ENCODE measurements at places on chromosomes 12 and 14.

DNA sequence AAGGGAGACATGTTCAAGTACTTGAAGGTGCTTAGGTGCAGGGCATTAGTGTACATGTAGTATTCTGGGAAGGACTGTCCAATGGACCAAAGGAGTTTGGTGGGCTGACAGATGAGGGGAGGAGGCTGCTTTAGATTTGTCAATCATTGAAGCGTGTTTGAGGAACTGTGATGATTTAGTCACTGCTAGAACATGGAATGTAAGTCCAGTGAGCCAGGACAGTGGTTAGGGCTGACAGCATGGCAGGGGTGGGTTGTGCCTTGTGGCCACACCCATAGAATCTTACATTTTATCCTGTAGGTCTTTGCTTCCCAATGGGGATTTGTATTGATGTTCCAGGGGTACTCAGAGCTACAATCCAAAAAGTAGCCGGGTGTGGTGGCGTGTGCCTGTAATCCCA lies 24.6 kb downstream of the DIP2B start:
- DNase-seq, result no peak

DNA sequence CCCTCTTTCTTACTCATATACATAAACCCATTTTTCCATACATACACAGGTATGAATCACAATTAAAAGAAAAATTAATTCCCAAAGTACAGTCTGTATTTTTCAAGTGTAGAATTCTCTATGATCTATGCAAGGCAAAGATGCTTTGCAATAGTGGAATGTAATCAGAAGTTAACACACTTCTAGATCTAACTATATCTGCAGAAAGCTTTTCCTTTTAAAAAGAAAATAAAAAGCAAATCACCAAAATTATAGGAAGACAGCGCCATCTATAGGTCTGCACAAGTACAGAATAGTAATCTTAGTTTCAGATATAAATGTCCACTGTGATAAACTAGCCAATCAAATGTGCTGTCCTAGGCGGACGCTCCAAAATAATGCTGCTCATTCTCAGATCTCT lies 22.0 kb downstream of the SLC25A21 start:
- DNase-seq, result peak; percentile 65

GRCh38 chr14:23286902-23287479 lies 1.1 kb upstream of the HOMEZ start:
- DNase-seq, result no peak

DNA sequence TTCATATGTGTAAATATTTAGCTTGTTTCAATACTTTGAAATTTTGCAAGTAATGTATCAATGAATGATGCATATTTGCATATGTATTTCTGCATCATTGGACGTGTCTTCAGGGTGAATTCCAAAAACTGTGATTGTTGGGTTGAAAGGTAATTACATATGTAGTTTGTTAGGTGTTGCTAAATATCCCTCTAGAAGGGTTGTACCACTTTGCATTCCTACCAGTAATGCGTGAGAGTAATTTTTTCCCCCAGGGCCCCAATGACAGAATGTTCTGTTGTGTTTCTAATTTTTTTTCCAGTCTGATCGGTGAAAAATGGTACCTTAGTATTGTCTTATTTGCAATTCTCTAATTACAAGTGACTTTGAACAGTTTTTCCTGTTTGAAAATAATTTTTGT lies 408.9 kb downstream of the NAV3 start:
- DNase-seq, result no peak

GRCh38 chr12:93908846-93909567 lies 231.8 kb downstream of the CRADD start:
- no peak for DNase-seq

GRCh38 chr12:111174251-111174960 lies 194.5 kb downstream of the PHETA1 start:
- DNase-seq, result no peak

DNA sequence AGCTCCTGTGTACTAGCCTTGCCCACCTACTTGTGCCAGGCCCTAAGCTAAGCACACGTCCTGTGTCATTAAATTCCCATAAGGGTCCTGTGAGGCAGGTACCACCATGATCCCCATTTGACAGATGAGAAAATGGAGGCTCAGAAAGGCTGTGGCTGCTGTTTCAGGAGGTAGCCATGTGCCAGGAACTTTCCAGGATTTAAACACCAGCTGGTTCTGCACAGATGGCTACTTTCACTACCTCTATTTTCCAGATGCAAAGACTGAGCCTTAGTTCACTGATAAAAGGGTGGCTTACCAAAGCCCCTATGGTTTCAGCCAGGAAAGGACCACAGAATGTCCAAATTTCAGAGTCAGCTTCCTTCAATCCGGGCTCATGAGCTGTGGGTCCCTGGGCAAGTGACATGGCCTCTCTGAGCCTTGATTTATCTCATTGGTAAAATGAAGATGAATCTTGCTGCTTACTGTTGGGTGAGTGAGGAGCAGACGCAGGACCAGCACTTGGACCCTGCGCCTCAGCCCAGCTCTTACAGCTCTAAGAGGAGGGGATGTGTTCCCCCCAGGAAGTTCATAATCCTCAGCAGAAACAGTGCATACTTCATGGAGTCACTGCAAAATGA lies 23.5 kb downstream of the CMKLR1 start:
- no peak for DNase-seq

DNA sequence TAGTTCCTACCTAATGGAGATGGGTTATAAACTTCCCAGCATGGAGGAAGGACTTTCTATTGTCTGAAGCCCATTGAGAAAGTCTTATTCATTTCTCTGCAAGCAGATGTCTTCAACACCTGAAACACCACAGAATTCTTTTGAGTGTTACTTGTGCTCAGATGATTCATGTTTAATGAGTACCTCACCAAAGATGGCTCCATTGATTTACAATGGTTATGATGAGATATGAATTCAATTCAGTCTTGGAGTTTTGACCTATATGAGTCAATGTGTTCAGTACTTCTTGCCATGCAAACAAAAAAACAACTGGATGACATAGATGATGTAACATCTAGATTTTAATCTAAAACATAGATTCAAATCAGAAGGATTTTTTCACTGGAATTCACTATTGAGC lies 15.4 kb upstream of the PAWR start:
- DNase-seq, result no peak

DNA sequence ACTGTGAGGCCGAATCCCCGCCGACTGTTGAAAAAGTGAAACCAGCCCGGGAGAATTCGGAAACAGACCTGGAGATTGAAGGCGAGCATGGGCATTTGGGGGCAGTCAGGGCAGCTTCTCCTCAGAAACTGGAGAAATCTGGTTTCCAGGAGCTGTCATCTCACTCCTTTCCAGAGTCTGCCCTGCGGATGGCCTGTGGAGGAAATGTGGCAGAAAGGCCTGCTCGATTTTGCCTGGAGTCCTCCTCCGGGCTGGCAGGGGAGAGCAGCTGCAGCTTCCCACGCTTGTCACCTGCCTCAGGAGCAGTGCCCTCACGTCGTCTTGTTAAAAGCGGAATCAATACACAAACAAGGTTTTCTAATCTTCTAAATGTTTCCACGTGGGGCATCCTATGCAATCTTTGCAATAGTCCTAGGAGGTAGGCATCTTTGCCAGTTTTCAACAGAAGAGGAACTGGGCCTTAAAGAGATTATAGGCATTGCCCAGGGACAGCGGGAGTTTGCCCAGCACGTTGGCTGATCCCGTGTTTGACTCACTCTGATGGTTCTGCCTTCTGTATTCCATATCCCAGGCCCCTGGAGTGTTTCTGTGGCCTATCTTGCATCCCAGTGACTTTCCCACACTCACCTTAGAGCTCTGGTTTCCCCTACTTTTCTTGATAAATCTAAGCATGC lies 2.3 kb downstream of the LRRC74A start:
- DNase-seq, result peak; percentile 24

GRCh38 chr14:74029136-74029535 lies 10.0 kb downstream of the BBOF1 start:
- DNase-seq, result no peak

DNA sequence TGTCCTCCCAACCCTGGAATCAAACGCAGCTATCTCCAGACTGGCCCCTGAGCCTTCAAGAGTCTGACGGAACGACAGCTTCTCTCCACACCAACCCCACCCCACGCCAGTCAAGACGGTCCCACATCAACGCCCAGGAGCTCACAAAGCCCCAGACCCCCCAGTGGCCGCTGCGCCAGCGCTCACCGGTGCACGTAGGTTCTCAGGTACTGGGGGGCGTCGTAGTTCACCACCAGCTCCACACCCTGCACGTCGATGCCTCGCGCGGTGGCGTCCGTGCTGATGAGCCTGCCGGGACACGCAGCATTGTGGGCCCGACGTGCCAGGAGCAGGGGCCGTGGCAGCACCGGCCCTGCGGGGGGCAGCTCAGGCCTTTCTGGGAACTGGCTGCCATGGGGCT lies 4.2 kb downstream of the DDX51 start:
- no peak for DNase-seq

DNA sequence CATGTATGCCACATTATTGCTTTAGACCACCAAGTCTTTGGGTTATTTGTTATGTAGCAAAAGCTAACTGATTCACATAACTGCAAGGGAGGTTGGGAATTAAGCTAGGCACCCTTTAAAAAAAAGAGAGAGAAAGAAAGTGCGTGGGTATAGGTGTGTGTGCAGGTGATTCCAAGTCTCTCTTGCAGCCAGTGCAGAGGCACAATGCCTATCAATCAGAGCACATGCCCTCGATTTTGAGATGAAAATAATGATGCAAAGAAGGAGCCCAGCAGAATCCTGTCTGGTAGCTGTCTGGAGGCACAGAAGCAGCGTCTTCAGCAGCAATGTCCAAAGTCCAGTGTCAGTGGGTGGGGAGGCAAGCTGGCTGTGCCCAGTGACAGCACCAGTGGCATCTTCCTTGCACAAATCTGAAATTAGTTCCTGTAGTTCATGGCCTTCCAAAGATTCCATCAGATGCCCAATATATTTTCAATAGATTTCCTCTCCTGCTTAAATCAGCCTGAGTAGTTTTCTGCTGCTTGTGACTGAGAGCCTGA lies 62.4 kb upstream of the TBPL2 start:
- no peak for DNase-seq

DNA sequence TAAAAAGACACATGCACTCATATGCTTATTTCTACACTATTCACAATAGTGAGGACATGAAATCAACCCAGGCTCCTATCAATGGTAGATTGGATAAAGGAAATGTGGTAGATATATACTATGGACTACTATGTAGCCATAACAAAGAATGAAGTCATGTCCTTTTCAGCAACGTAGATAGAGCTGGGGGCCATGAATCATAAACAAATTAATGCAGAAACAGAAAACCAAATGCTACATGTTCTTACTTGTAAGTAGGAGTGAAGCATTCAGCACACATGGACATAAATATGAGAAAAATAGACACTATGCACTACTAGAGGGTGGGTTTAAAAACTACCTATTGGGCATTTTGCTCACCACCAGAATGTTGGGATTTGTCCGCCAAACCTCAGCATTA lies 278.0 kb upstream of the MIS18BP1 start:
- no peak for DNase-seq

GRCh38 chr14:65110525-65110924 lies 8.2 kb upstream of the MAX start:
- DNase-seq, result no peak

DNA sequence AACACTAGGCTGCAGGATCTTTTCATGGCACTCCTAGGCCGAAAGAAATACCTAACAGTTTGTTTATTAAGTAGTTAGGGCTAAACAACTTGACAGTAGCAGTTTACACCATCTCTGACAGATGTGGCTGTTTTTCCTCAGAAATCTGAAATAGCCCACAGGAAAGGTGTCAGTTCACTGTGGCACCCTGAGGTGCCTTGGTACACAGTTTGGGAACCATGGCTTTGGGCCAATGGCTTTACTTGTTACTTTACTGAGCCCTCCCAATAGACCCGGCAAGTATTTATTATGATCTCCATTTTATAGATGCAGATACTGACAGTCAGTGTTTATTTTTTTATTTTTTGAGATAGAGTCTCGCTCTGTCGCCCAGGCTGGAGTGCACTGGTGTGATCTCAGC lies 69.3 kb downstream of the RBM19 start:
- DNase-seq, result no peak

DNA sequence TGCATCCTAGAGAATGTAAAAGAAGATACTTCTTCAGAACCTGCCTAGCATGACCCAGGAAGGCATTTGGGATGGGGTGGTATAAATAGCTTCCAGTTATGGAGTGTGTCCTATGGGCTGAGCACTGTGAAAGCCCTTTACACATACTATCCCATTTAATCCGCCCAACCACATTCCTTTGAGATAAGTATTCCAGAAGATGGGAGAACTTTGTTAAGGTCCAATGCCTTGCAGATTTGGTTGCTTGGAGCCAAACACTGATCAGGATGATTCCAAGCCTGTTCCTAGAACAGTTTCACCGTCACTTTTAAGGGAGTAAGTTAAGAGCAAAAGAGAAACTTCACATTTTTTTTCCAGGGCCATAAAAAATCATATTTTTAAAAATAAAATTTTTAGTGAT lies 82.5 kb upstream of the CLMN start:
- no peak for DNase-seq

DNA sequence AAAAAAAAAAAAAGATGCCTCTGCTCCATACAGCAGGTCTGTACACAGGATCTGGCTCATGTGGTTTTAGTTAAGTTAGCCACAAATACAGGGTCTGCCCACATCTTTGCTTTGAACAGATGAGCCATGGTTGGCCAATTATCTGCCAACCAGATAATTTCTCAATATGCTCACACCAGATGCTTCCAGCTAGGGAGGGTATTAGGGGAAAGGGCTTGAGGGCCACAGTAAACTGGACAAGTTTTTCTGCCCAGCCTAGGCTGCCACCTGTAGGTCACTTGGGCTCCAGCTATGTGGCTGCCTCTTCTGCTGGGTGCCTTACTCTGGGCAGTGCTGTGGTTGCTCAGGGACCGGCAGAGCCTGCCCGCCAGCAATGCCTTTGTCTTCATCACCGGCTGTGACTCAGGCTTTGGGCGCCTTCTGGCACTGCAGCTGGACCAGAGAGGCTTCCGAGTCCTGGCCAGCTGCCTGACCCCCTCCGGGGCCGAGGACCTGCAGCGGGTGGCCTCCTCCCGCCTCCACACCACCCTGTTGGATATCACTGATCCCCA lies 776 bp downstream of the RDH5 start:
- DNase-seq, result no peak

DNA sequence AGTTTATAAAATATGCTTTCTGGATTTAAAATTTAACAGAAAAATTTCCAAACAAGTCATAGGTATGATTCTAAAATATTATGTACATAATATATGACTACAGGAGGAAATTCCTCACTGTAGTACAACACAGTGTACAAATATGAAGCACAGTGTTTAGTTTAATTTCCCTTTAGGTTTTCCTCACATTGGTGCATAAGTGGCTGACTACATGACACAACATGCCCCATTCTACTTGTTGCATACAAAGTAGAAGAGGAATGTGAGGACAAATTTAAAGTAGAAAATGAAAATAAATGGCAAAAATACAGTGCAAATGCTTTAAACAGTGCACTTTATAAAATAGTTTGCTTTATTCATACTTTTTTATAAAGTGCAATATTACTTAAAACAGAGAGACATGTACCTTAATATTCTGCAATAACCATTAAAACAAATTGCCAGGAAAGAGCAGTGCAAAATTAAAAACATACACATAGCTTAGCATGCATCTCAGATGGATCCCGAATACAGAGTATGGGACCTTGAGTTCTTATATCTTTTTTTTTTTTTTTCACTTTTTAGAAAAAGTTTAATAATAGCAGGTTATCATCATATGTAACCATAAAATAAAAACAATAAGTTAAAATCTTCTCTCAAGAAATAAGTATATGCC lies 54.8 kb upstream of the TTC7B start:
- DNase-seq, result no peak

- no peak for DNase-seq
Measured at GRCh38 chr12:52091061-52091460, 11.6 kb downstream of the SMIM41 start.

- DNase-seq, result no peak
Measured at GRCh38 chr14:68268719-68269118, 449.1 kb downstream of the RAD51B start.
